ENCODE measurements at places on chromosomes 1 and 21.

- no peak for DNase-seq
Measured at GRCh38 chr1:168957818-168958217, 148.7 kb upstream of the ATP1B1 start.

GRCh38 chr1:204070895-204071294 lies 2.0 kb upstream of the SOX13 start:
- DNase-seq: no peak

DNA sequence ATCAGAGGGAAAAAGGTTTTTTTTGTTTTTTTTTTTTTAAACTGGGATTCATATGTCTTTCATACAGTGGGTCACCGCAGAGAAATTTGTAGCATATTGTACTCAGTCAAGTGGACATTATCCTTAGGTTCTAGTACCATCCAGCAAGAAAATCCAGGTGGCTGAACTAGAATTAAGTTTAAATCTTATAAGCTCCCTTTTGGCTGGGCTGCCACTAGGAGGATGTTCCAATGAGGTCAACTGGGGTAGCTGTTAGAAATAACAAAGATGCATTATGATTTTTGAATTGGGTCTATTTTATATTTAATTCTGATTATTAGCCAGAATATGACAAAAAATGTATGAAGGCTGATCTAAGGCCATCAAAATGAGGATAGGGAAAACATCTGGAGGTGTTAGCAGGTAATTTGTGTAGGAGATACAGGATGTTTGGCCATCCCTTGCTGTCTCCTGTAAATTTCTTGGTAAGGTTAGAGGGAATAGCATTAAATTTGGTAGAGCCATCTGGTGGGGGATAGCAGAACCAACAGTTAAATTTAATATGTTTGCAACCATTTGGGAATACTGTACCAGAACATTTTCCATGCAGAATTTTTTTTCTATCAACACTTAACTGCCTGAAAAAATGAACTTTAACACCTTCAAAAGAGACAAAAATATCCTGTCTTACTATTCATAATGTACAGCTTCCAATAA lies 568.5 kb upstream of the B3GALT2 start:
- no peak for DNase-seq

DNA sequence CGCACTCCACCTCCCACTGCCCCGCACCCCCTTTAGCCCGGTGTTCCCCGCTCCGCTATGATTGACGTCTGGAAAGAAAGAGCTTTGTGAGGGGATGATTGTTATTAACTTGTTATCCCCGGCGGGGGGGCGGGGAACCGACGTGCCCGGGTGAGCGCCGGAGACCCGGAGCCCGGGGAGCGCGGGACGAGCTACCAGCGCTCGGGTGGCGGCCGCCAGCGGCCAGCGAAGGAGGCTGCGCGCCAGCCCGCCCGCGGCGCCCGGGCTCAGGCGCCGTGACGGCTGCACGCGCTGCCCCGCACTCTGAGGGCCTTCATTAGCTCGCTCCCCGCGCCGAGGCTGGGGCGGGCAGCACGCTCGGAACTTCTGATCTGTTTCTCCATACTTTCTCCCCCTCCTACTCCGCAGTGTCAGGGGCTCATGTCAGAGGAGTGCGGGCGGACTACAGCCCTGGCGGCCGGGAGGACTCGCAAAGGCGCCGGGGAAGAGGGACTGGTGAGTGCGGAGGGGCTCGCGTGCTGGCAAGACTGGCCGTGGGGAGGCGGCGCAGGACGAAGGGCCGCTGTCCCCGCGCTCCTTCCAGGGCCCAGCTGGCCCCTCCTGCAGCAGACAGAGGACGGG lies 2.1 kb downstream of the LHX8 start:
- no peak for DNase-seq

GRCh38 chr1:205144751-205145150 lies 23.0 kb upstream of the RBBP5 start:
- DNase-seq: no peak

DNA sequence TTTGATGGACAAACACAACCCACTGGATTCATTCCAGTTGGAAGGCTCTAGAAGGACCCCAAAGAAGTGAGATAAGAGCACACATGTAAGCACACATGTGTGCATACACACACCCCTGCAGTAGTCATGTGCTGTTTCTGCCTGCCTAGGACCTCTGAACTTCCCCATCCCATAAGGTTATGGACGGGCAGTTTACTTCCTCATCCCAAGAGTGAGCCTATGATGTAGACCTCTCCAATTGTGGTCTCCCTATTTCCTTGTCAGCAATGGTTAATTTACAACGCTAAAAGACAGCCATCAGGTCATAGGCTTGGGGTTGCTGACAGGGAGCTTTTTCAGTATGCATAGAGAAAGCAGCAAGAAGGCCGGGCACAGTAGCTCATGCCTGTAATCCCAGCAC lies 15.4 kb upstream of the ADAR start:
- no peak for DNase-seq

GRCh38 chr1:9331558-9332346 lies 39.1 kb downstream of the SPSB1 start:
- DNase-seq: no peak

DNA sequence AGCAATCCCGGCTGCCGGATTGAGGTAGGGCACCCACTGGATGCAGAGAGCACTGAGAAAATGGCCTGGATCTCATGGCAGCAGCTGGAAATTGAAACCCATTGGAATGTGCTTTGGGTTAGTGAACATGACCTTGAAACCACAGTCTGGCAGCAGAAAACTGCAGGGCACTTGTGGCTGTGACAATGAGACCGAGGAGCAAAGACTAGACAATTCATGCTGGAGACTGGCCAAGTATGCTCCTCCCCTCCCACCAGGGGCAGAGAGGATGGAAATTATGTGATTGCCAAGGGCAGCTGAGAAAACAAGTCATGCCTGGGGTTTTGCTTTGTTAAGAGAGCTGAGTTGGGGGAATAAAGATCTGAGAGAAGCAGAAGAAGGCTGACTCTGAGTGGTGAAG lies 60.7 kb downstream of the ZNF697 start:
- no peak for DNase-seq

DNA sequence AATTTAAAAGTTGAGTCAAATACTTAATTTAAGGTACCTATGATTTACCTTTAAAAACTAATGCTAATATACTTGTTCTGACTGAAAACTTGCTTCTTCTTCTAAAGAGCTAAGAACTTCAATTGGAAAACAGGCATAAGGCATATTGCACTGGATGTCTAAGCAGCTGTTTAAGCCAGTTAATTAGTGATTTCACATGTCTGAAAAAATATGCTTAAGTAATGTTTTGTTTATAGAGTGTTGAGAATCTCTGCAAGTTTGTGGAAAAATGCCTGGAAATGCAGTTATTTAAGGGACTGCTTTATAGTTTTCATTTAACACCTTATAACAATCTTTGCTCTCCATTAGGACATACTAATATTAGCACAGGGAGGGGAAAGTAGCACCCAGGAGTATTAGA lies 28.2 kb downstream of the UBE2U start:
- no peak for DNase-seq

DNA sequence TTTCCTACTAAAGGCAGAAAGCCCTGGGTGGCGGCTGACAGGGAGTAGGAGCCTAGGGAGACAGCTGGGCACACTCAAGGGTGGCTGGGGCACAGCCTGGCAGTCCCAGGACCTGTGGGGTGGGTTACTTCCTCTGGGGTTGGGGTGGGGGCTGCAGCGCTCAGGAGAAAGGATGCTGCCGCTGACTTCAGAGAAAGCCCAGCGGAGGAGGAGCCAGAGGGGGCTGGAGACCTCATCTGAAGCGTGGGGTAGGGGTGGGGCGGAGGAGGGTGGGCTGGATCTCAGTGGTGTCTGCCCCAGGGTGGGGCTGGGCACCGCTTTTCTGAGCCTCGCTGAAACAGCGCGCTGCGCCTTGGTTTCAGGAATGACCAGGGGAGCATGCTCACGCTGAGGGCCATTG lies 30.8 kb downstream of the KCNA10 start:
- DNase-seq: no peak

DNA sequence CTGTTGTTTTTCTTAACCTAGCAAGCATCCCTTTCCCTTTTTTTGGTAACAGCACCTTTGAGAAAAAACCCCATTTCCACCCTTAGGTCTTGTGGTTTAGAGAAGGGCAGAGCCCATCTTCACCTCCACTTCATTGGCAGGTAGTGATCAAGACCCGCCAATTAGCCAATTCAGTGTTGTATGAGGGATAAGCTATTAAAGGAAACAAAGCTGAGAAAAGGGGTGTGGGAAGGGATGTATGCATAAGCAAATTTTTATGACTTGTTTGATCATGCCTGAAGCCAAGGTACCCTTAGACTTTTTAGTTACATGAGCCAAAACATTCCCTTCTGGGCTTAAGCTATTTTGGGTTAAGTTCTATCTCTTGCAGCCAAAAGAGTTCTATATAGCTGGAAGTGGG lies 3.6 kb upstream of the ZNF697 start:
- DNase-seq: no peak

DNA sequence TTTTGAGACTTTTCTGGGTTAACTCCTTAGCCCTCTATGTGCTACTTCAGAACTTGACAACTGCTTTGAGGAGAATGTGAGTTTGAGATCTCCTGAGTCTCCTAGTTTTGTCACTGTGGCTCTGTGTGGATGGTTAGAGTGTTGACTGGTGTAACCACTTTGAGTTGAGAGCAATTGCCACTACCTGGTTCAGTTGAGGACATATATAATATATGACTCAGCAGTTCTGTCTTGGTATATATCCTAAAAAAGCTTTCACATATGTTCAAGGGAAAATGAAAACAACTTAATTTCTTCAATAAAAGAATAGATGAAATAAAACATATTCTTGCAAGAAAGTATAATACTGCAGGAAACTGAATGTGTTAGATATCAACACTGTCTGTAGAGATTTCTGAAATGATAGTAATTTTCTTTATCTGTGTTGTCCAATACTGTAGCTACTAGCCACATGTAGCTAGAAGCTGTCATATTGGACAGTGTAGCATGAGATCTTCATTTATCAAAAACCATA lies 96.7 kb upstream of the QSOX1 start:
- no peak for DNase-seq

DNA sequence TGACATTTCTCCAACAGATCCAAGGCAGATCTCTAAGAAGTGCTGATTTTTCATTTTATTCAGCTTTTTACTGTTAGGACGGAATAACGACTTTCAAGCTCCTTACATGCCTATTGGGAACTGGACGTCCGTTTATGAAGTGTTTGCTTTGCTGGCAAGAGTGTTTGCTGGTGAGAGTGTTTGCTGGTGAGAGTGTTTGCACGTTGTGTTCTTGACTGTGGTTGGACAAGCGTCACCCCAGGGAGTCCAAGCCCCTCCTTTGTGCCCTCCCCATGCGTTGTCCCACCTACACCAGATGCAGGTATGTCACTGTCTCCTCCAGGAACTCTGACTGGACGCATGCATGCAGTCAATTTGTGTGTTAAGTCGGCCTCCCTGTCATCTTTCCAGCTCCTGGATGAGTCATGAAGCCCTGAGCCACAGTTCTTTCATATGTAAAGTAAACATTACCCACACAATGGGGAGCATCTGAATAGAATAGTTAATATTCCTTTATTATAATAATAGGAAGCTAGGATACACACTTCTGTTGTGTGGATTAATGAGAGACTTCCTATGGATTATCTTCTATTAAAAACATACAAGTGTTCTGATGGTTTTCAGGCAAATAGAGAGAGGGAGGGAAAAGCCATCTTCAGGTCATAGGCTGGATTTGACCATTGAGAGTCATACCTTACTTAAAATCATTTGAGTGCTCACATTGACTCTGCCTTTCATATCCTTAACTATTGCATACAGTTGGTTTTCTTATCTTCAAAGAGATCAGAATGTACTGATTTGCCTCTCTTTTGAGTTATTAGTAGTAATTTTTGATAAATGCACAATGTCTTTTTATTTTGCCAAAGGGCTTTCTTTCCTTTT lies 119.2 kb downstream of the GALNT2 start:
- DNase-seq: no peak

GRCh38 chr21:40717028-40717427 lies 129.9 kb downstream of the DSCAM start:
- DNase-seq: no peak

GRCh38 chr1:41314376-41315145 lies 46.7 kb upstream of the FOXO6 start:
- DNase-seq: no peak

DNA sequence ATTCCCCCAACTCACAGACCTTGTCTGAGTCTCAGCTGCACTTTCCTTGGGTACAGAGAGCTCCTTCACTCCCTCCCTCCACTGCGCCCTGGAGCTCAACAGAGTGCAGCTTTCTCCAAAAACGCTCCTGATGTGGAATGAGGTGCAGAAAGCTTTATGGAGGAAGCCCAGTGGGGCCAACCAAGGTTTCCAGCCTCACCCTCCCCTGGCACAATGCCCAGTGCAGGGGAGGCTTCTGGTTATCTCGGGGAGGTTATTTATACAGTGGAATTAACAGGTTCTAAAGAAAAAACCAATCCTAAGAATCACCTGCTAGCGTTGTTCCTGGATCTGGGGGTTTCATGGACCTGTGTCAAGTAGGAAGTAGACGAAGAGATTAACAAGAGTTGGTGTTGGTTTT lies at the start of gene ITLN1:
Gene ITLN1 (minus strand): TSS at position 139 of the 400 bp plus-strand sequence. CDS start 303 bp downstream, outside the sequence.
- no peak for DNase-seq

- DNase-seq: no peak
Measured at GRCh38 chr21:38879912-38880576, 74.3 kb downstream of the ETS2 start.

DNA sequence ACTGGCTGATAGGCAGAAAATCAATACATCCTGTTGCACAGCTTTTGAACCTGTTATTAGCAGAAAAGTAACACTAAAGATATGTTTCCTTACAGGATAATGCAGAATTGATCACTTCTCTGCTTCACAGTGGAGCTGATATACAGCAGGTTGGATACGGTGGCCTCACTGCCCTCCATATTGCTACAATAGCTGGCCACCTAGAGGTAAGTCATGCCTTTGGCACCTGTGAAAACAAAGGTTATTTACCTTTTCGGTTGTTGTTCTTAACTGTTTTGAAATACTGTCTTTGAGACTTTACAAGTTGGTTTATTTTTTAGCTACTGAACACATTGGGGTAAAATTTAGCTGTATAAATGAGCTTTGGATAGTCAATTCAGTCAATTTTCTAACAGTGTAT lies 36.3 kb downstream of the TNNI3K start:
- no peak for DNase-seq

DNA sequence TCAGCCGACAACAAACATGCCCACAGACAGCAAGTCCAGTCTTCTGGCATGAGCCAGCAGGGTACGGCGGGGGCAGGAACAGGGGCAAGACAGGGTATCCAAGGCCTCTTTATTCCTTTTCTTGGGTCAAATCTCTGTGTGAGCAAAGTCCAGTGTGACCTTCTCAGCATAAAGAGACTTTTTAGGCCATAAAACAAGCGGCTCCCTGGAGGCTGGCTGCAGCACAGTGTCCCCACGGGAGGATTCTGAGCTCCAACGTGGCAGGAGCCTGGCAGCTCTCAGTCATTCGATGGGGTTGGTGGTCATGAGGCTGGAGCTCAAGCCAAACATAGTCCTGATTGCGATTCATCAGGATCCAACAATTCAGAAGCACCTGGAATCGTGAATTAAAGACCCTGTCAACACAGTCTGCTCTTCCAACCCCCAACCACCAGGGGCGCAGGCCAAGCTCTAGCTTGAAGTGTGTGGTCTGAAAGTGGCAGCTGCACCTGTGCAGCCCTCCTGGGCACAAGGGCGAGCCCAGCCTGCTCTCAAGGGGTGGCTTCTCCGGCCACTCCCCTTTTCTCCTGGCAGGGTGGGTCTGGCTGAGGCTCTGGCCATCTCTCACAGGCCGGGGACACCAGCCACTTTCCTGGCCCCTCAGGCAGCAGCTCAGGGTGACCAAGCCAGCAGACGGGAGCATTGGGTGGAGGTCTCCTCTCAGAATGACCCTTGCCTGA lies 62.1 kb downstream of the SLC66A1 start:
- DNase-seq: peak; percentile 49

GRCh38 chr1:16266411-16267118 lies 29.6 kb upstream of the CPLANE2 start:
- DNase-seq: no peak

GRCh38 chr1:201696217-201696761 lies 132.7 kb upstream of the IPO9 start:
- no peak for DNase-seq
